ENCODE measurements at places on chromosomes 1 and 21.

- DNase-seq = no peak
These were observed 14.0 kb downstream of the F3 start for GRCh38 chr1:94527447-94528031.

- no peak for DNase-seq
These were observed 214.1 kb downstream of the PBX1 start for GRCh38 chr1:164773102-164773501.

- no peak for DNase-seq
These were observed 67.1 kb downstream of the MAN1C1 start for GRCh38 chr1:25683731-25684130.

DNA sequence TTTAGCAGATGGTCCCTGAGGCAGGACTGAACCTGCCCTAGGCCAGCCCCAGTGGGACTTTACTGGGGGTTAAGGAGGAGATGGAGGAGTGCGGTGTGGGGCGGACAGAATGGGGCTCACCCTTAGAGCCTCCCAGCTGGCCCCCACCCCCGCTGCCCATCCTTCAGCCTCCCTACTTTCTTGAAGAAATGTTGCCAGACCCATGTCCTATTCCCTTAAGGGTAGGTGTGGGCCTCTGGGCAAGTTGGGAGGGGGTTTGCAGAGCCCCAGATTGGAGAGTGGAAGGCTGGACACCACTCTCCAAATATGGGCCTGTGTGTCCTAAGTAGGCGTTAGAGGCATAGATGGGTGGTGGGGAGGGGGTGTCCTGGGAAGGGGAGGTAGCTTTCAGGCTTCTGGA lies 19.2 kb upstream of the EPS8L3 start:
- DNase-seq = no peak

- DNase-seq = no peak
These were observed 113.0 kb downstream of the SMYD3 start for GRCh38 chr1:246394121-246394520.

Measured in CD4-positive, alpha-beta T cell treated with Interleukin-4 for 4 hours (primary cell).